ENCODE measurements at places on chromosomes 3 and 15.

GRCh38 chr3:52053307-52054304, 2.8 kb downstream of the DUSP7 start:
- peak; percentile 22 for DNase-seq

DNA sequence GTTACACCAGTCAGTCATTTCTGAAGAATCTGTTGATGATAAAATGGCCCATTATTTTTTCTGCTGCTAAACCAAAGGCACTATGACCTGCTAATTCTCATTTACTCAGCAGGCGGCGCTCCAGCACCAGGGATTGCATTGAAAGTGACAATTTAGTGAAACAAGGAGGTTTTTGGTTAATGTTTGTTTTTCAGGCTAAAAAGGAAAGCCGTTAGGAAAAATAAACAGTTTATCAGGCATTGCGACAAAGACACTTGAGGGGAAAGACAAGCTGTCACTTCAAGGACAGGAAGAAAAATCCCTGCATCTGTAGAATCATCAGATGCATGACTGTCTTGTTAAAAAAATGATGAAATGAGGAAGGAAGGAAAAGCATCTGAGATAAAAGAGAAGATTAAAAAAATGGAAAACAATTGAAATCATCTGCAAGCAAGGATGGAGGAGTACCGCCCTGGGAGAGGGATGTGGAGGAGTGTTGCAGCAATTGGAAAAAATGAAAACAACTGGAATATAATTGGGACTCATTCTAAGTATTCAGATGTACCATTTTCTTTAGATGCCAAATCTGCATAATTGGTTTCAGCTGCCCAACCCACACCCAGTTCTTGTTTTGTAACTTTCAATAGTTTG, 54.0 kb downstream of the NR1D2 start:
- peak; percentile 54 for DNase-seq

GRCh38 chr3:12670365-12671119, 6.6 kb upstream of the RAF1 start:
- DNase-seq, result no peak

- no peak for DNase-seq
Observed at GRCh38 chr3:71066356-71066755, 517.2 kb downstream of the FOXP1 start.

GRCh38 chr3:53169045-53169831, 8.2 kb downstream of the PRKCD start:
- DNase-seq, result no peak

DNA sequence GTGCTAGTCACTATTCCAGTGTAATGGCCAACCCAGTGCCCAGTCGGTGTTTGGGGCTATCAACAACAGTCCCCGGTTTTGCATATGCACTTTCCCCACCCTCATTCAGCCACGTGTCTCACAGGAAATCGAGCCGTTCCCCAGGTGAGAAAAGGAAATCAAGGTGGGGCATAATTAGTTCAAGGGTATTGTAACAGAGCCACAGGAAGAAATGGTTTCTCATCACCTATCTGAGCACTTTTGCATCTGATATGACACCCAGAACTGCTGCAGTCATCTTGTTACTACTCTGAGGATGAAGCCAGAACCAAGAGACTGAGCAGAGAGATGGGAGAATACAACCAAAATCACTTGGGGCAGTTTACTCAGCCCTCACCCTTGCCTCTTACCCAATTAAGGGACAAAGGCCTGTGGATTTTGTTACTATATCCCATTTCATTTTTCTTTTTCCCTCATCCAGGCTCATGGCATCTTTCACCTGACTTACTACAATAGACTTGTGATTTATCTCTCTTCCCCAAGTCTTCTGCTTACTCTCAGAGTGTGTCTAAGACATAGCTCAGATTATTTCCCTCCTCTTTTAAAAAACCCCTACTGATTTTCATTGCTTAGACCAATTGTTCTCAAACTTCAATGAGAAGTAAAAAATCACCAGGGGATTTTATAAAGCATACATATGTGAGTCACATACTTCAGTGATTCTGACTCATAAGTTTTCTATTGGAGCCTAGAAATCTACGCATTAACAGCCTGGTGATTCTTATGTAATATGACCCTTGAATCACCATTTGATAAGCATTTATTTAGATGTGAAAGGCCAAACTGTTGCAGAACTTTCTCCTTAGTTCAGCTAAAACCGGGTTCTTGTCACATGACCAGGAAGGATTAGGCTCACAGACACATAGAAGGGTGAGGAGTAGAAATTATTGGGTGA, 40.5 kb downstream of the TRAT1 start:
- no peak for DNase-seq

- no peak for DNase-seq
Observed at GRCh38 chr3:42698216-42698910, 4.2 kb downstream of the HHATL start.

- DNase-seq, result no peak
Observed at GRCh38 chr3:71120012-71120411, 463.5 kb downstream of the FOXP1 start.

- DNase-seq, result no peak
Observed at GRCh38 chr15:41730543-41730942, 43.7 kb upstream of the MAPKBP1 start.

DNA sequence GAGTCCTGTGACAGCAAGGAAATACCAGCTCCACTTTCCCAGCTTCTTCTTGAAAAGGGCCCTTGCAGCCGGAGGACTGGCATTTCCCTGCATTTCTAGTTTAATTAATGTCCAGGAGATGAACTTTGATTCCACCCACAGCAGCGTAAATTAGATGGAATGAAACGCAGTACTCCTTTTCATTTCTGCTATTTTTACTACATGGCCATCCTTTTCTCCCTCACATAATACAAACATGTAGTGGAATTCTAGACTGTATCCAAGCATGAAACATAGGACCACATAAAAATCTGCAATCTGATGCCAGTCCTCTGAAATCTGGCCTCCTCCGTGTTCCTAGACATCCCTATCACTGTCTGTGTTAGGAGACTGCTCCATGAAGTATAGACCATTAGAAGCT, 403.2 kb downstream of the NR2F2 start:
- no peak for DNase-seq

- DNase-seq, result no peak
Observed at GRCh38 chr3:81716870-81717509, 44.5 kb downstream of the GBE1 start.

DNA sequence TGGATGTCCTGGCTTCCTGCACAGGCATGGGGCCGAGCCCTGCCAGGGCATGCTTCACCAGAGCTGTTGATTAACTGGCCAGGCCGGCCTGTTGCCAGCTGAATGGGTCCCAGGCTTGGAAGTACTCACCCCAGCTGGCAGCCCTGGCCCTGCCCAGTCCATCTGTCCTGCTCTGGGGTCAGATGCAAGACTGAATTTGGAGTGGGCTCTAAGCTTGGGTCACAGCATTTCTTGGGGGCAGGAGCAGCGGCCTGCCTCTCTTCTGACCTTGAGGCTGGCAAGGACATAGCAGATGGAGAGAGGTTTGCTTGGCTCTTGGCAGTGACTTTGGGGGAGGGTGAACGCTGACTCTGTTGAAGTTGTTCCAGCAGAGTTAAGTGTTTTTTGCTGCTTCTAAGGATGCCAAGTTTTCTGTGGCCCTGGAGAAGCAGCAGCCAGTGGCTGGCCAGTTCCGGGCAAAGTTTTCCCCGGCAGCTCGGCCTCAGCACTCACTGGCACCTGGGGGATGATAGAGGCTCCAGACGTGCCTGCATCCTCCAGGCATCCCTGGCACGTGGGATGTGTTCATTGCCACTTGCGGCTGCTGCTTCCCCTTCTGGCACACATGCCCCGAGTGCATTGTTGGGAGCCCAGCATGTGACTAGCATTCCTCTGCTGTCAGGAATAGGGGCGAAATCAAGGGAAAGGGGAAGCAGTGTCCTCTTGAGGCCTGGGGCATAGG, 22.9 kb downstream of the PDIA5 start:
- no peak for DNase-seq

DNA sequence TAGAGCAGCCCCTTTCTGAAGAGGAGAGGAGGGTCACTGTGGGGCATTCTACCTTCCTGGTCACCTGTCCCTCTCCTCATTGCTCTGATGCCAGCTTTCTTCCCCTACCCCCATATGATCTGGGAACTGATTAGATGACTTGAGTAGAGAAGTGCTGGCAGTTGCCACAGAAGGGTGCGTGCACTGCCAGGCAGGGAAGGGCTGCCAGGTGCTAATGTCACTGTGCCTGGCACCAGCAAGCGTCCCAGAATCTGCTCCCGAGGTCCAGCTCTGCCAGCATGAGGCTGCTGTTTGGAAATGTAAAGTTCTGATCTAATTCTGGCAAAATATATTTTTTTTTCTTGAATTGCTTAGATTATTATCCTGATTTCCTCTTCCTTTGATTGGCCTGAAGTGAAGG, 52.8 kb downstream of the PPM1L start:
- DNase-seq, result no peak

All from stimulated activated CD4-positive, alpha-beta T cell treated with anti-CD3 and anti-CD28 coated beads, Interleukin-1b, Interleukin-23, amount 100 ng/mL, for 24 hours (primary cell).